Cardiac muscle cell (in vitro differentiated cells and primary cell): ENCODE measurements at places on chromosomes 7 and 10. TPM values are rescaled to one million over a fixed set of nuclear protein-coding genes. Genes with fewer than 3 reads are reported as not detected.

DNA sequence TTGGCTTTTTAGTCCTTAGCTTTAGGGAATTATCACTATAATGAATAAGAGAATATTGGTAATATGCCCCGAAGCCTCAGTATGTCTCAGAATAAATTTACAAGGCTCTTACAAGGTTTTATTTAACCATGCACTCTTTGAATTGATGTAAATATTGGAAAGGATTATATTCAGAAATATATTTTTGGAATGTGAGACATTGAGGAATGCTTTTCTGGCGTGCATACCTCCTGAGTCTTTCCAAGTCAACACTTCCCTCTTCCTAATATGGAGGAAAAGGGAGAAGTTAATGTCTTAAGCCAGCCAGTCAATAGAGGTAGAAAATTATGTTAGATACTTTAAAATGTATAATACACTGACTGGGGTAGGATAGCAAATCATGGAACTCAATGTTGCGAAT is 1.2 kb upstream of the OR2F1 start:
- no peaks in the 10 kb centered on the region for H3K4me1 ChIP-seq
- H3K27ac ChIP-seq: no peak overlapping the region
- H3K4me3 ChIP-seq: no peak overlapping the region
- DNase-seq: no peak

The SSBP1 gene
- 196 and 200 TPM in 2 replicates for total RNA-seq

The XRCC2 gene
- 3.4 and 3.6 TPM in 2 replicates for total RNA-seq

The HOXA13 gene
- not detected in 2 replicates for total RNA-seq

The SLC26A5 gene
- total RNA-seq: 0.11 and 0.15 TPM in 2 replicates
